ENCODE measurements at places on chromosomes 1 and 21. TPM values are rescaled to one million over a fixed set of nuclear protein-coding genes. Genes with fewer than 3 reads are reported as not detected.

The VAV3 gene
- 22.5 TPM for total RNA-seq

The AMY1B gene
- total RNA-seq: not detected

The NPHS2 gene
- not detected for total RNA-seq

The PSMD4 gene
- 73.5 TPM for total RNA-seq

The OR2M3 gene
- not detected for total RNA-seq

The ZBTB21 gene
- total RNA-seq: 14.7 TPM

The TMIGD3 gene
- total RNA-seq: not detected

The HSPB7 gene
- 22.4 TPM for total RNA-seq

The PPM1J gene
- total RNA-seq: 4.2 TPM

The ADGRL2 gene
- 29.1 TPM for total RNA-seq

GRCh38 chr1:58813801-58814200 is 30.0 kb upstream of the JUN start:
- DNase-seq: no peak

DNA sequence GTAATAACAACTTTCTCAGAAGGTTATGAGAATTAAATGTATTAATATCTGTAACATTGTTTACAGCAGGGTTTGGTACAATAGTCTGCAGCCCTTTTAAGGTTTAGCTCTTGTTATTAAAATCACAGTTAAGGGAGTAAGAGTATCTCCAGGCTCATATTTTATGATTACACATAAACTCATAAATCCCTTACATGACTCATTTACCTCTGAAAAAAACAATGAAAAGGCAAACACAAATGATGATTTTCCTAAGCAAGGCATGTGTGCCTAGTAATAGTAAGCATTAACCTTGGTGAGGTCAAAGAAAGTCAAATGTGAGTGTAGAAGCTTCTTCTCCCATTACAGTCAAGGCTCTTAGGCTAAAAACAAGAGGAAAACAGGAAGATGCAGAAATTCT is 84.5 kb upstream of the ADGRL4 start:
- DNase-seq: no peak

DNA sequence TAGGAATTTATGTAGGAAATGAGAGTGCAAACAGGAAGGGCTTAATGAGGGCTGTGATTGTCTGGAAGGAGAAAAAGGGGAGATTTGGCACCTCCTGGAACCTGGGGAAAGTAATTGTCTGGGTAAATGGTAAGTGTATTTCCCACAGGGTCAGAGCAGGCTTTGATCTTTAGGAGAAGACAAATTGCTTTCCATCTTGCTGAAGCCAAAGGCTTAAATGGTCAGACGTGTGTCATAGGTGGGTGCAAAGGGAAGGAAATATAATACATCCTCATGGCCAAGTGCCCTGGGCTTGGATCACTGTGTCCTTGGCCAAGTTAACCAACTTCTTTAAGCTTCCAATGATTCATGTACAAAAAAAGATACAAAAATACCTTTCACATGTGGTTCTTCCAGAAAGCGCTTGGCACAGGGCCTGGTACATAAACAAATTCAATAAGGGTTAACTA is 1.3 kb upstream of the DUSP23 start:
- DNase-seq: peak; percentile 52

- no peak for DNase-seq
Observed at GRCh38 chr1:36620142-36620541, 137.4 kb upstream of the CSF3R start.

GRCh38 chr1:173562813-173563212 is 40.1 kb downstream of the SLC9C2 start:
- no peak for DNase-seq

- no peak for DNase-seq
Observed at GRCh38 chr1:54517496-54517895, 30.5 kb upstream of the ACOT11 start.

GRCh38 chr1:151372058-151372934 is at the start of gene SELENBP1:
SELENBP1 (minus strand) TSS chr1:151372705; CDS start chr1:151372641, 64 bp downstream.
- peak; percentile 89 for DNase-seq

DNA sequence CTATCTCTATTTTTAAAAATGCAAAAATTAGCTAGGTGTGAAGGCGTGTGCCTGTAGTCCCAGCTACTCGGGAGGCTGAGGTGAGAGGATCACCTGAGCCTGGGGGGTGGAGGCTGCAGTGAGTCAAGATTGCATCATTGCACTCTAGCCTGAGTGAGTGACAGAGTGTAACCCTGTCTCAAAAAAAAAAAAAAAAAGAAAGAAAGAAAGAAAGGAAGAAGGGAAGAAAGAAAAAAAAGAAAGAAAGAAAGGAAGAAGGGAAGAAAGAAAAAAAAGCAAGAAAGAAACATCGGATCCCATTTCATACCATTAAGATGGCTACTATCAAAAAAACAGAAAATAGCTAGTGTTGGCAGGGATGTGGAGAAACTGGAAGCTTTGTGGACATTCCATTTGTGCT is 136.8 kb upstream of the WNT4 start:
- DNase-seq: no peak

- no peak for DNase-seq
Observed at GRCh38 chr1:53572065-53572814, 113.0 kb downstream of the DMRTB1 start.

- peak; percentile 71 for DNase-seq
Observed at GRCh38 chr1:206583707-206584648, 28.3 kb downstream of the EIF2D start.

GRCh38 chr1:24506691-24507381 is 4.2 kb downstream of the RCAN3 start:
- DNase-seq: no peak

- DNase-seq: no peak
Observed at GRCh38 chr1:90723590-90724108, 6.5 kb upstream of the BARHL2 start.

DNA sequence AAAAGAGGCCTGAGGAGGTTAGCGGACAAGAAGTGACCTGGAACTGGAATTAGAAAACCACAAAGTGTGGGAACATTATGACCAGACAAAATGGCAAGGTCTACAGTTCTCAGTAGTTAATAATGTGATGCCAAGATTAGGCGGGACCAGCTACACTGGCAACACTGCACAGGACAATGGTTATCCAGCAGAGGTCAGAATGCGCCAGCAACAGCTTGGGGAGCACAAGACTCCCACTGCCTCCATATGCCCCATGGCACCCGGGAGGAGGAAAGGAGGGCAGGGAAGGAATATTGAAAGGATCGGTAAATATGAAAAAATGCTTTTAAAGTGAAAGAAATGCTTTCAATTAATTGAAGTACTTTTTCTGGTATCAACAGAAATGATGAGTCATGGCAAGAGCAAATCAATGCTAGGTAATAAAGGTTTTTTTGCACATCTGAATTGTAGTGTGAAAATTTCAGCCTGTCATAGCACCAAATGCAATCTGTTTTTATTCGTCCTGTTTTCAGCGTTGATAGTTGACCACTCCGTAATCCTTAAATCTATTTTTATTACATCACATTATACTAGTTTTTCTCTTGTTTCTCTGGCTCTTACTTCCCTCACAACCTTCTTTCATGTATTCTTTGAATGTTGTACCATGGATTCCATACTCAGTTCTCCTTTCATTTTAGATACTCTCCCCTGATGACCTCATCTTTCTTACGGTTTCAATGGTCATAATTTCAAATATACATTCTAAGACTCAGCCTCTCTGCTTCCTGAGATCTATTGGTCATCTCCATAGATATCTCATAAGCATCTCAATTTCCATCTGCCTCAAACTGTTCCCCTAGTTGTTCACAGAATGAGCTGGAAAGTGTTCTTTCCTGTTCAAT is 30.7 kb downstream of the VCAM1 start:
- DNase-seq: no peak

GRCh38 chr1:184033711-184034167 is 3.8 kb downstream of the COLGALT2 start:
- no peak for DNase-seq

DNA sequence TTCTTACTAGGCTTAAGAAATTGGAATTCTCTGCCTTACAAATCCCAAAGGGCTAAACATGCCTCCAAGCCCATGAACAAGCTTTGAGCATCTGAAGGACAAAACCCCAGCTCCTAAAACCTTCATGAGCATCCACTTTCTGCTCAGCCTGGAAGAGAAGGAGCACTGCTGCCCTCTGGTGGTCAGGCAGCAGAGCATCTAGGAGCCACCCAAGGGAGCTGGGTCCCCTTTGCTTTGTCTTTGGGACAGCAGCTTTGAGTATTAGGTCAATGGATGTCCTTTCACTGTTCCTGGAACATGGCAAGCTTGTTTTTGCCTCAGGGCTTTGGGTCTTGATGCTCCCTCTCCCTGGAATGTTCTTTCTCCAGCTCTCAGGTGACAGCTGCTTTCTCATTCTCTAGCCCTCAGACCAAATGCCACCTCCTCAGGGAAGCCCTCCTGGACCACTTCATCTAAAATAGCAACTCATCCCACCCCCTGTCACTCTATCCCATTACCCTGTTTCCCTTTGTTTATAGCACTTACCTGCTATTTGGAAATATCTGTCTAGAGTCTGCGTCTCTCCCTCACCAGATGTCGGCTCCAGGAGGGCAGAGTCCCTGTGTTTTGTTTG is 25.7 kb downstream of the RAB7B start:
- peak; percentile 45 for DNase-seq

GRCh38 chr1:184022668-184023067 is 14.9 kb downstream of the COLGALT2 start:
- DNase-seq: peak; percentile 34

DNA sequence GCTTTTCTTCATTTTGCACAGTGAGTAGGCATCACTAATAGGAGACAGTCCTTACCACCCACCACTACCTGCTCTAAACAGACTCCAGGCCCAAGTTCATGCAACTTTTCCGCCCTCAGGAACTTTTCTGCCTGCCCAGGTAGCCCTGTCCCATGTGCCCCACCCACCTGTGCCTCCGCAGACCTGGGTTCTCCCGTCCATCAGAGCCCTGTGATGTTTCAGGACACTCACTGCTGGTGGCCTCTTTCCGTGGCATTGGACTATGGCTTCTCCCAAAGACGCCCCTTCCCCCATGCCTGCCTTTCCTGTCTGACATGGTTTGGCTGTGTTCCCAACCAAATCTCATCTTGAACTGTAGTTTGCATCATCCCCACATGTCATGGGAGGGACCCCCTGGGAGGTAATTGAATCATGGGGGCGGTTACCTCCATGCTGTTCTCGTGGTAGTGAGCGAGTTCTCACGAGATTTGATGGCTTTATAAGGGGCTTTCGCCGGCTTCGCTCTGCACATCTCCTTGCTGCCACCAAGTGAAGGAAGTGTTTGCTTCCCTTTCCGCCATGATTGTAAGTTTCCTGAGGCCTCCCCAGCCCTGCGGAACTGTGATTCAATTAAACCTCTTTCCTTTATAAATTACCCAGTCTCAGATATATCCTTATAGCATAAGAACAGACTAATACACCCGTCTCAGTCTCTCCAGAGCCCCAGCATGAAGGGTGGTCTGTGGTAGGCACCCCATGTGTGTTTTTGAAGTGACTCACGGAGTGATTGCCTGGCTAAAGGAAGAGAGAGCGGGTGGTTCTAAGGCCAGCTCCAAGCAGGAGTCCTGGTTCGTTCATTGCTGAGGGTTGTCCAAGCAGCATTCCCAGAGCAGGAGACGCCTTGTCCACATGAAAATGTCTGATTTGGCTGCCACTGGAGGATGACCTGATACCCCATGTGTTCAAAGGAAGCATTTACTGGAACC is 86.0 kb upstream of the ZBTB40 start:
- DNase-seq: no peak

DNA sequence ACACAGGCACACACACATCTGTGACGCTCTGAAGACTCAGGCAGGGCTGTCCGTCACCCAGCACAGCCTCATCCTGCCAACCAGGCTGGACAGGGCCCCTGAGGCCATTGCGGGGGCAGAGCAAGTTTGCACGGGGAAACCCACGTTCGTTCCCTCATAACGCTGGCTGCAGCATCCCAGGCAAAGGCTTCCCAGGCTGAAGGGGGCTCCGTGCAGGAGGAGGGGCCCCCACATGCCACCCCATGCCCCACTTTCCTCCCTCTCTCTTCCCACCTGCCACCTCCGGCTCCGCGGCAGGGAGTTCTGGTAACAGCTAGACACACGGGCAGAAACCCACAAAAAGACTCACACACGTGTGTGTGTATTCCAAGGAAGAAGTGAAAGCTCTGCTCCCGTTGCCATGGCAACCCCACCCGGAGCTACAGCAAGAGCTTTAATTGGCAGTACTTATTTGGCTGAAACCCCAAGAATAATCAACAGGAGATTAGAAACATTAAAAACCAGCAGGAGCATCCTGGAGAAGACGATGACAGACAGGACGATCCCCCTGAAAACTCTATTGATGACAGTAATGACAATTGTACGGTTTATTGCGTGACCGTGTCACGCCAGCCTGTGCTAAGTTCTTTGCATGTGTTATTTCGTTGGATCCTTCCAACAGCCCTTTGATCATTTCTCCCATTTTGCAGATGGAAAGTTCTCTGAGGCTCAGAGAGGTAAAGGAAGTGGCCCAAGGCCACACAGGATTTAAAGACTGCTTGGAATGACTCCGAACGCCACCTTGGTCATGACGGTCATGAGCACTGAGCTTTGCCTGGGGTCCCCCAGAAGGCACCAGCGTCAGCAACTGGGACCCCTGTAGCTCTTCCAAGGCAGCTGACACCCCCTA is 247.1 kb downstream of the NPHP4 start:
- DNase-seq: no peak

DNA sequence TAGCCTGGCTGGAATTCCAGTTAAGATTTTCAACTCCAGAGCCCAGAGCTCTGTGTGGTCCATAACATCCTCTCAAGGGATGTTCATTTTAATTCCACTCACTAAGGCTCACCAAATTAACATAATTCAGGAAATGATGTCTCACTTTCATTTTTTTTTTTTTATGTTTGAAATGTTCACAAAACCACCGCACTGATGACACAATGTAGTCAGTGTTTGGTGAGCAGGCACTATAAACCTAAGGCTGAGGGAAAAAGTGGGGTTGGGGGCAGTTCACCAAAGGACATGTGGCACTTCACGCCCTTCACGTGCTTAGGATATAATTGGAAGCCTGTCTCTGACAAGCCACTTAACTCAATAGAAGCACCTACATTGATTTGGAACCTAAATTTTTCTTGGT is 177.3 kb upstream of the CAMK1G start:
- no peak for DNase-seq

DNA sequence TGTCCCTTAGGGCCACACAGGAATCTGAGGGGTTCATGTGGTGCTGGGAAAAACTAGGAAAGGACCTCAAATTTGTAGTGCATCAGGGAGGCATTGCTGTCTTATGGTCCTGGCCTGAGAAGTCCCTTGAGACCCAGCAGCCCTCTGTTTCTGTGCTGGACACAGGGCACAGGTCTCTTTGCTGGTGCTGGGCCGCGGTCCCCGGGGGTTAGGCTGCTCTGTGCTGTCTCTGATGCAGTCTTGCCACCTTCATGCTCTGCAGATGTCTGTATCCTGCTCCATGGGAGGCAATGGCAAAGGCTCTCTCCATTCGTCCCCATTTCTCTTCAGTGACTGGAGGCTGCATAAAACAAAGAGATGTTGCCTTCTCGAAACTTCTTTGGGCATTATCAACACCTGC is 13.0 kb downstream of the EDARADD start:
- DNase-seq: no peak

GRCh38 chr1:235502601-235503402 is 1.4 kb downstream of the B3GALNT2 start:
- DNase-seq: no peak

GRCh38 chr1:108962681-108963051 is 618 bp downstream of the CLCC1 start:
- peak; percentile 21 for DNase-seq

- no peak for DNase-seq
Observed at GRCh38 chr1:89527750-89528381, 3.2 kb downstream of the LRRC8B start.

Measured in uterus (tissue), 4 donors.